ENCODE measurements at places on chromosomes 5 and 9.

DNA sequence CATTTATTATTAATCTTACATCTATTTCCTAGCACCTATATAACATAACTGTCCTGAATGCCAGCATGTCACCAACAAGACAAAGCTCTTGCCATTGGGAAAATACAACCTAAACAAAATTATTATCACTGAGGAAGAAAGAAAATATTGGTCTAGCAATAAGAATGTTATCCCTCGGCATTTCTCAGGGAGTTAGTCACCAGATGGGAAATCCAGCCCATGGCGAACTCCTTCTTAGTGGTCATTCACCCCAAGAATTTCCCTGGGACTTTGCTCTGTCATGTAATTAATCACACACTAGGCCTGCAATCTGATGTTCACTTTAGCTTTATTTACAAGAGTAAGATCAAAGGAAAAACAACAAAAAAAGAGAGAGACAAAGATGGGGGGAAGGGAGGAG lies 56.1 kb upstream of the TAS2R1 start:
- DNase-seq = no peak

- peak; percentile 8 for DNase-seq
Measured at GRCh38 chr5:35598707-35599370, 18.8 kb upstream of the SPEF2 start.

GRCh38 chr5:132526290-132526973 lies 16.9 kb downstream of the IL5 start:
- peak; percentile 69 for DNase-seq

GRCh38 chr5:173352366-173353349 lies 24.4 kb upstream of the STC2 start:
- DNase-seq = no peak

DNA sequence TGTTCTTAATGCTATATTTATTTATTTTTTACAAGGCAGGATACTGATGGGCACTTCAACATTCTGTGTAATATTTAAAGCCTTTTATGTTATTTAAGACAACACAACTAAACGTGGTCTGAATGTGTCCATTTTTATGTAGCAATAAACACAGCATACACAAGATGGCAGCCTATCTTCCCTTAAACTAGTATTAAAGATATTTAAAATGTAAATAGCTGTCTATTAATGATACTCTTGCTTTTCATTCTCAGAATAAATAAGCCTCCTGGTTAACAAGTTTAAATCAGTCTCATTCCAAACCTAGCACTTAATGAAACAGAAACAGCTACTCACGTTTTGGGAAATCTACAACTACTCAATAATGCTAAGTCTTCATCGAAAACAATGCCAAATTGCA lies 315.7 kb downstream of the MCTP1 start:
- DNase-seq = peak; percentile 70

- DNase-seq = no peak
Measured at GRCh38 chr5:606061-606460, 6.1 kb upstream of the CEP72 start.

GRCh38 chr5:54965806-54966205 lies 19.6 kb downstream of the ESM1 start:
- DNase-seq = no peak

- no peak for DNase-seq
Measured at GRCh38 chr9:120980951-120981350, 54.4 kb upstream of the TRAF1 start.

- no peak for DNase-seq
Measured at GRCh38 chr9:5499157-5499556, 11.2 kb upstream of the PDCD1LG2 start.

GRCh38 chr5:150490754-150491153 lies 17.2 kb upstream of the NDST1 start:
- DNase-seq = no peak

DNA sequence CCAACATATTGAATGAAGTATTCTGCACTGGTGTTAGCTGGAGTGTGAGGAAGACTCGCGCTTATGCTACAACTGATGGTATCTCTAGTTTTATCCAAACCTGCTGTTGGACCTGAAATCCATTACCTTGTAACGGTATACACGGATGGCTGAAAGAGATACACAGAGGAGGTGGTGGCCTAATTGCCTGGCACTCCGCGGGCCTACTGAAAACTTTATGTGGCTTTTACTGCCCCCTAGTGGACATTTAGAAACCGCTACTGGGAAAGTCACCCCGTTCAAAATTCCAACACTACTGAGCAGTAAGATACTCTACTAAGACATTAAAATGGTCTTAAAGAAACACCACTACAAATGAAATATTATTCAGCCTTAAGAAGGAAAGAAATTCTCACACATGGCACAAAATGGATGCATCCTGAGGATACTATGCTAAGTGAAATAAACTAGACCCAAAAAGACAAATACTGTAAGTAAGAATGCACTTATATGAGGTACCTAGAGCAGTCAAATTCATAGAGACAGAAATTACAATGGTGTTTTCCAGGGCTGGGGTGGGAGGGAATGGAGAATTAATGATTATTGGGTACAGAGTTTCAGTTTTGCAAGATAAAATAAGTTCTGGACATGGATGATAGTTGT lies 100.4 kb downstream of the TTLL11 start:
- peak; percentile 76 for DNase-seq

DNA sequence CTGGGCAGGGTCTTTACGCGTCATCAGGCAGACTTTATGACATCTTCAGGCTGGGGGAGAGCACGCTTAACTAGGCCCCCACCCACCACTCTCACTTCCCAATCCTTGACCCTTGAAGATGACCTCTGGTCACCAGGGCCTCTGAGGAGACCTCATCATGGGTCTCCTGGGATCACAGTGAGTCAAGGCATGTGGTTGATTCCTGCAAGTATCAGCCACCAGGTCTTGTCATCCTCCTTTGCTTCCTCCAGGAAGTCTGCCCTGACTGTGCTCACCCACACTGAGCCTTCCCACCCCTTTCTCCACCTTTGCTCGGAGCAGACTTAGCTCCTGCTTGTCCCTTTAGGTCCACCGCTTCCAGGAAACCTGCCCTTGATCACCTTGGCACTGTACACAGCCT lies 17.3 kb downstream of the ODF2 start:
- no peak for DNase-seq

GRCh38 chr5:68271124-68271523 lies 55.6 kb downstream of the PIK3R1 start:
- DNase-seq = no peak

- DNase-seq = no peak
Measured at GRCh38 chr9:89888677-89889076, 283.9 kb downstream of the GADD45G start.

DNA sequence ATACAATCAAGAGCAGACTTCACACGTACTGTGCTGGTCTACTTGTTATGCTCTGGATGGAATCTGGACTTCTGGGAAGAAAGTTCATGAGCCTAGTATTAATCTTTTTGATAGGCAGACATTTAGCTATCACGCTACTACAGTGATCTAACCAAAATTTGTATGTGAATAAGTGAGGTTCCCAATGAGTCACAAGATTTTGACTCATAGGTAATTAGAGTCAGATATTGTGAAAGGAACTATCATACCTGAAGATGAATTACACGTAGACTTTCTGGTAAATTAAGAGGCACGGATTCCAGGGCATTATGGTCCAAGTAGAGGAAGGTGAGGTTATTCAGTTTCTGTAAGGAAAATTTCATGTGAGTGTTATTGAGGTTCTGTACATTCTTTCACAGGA lies 18.4 kb downstream of the OGN start:
- no peak for DNase-seq

- no peak for DNase-seq
Measured at GRCh38 chr9:127703289-127703946, 3.4 kb upstream of the CFAP157 start.

DNA sequence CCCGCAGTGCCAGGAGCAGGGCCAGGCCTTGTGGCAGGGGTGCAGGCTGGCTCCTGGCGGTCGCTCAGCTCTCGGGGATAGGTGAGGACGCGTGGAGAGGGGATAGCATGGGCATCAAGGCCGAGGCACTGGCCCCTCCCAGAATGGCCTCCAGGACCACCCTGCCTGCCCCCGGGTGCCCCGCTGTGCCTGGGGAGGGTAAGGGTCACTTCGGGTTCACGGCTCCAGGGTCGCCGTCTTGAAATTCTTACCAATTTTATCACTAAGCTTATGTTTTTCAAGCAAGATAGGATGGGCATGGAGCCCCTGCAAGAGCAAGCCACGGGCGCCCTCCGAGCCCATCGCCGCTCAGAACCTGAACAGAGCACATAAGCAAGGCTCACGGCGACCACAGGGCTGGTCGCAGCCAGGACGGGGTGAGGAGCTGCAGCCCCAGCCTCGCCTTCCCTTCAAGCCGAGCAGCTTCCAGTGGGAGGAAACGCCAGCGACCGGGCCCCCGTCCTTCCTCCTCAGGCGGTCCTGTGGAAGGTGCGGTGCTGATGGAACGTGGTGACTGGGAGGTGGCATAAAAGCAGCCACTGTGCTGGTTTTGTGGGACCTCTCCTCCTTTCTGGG lies 14.2 kb upstream of the CLPTM1L start:
- DNase-seq = no peak

Data from SW480 (cell line).